ENCODE measurements at places on chromosomes 2 and 18.
A peak's percentile ranks its signal among the peaks of the same experiment; 100 is the strongest.

- DNase-seq: no peak
These were observed 869.2 kb downstream of the BCL11A start for GRCh38 chr2:59684116-59684770.

- no peak for DNase-seq
These were observed 381.6 kb upstream of the ID2 start for GRCh38 chr2:8300216-8300615.

DNA sequence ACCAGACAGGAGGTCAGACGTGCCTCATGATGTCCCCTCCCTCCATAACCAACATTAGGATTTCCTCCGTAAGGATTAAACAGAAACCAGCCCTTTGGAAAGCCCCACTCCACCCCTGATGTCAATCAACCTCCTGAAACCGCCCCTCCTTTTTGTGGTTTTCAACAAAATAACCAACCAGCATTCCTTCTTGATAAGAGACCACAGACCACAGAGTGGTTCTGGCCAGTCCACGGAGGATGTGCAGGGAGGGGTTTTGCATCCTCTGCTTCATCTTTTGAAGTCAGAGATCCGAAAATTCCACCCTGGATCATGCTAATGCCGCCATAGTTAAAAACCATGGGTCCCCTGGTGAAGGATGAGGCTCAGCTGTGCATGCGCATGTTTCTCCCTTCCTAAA lies 180.0 kb upstream of the CCDC150 start:
- DNase-seq: peak; percentile 91

DNA sequence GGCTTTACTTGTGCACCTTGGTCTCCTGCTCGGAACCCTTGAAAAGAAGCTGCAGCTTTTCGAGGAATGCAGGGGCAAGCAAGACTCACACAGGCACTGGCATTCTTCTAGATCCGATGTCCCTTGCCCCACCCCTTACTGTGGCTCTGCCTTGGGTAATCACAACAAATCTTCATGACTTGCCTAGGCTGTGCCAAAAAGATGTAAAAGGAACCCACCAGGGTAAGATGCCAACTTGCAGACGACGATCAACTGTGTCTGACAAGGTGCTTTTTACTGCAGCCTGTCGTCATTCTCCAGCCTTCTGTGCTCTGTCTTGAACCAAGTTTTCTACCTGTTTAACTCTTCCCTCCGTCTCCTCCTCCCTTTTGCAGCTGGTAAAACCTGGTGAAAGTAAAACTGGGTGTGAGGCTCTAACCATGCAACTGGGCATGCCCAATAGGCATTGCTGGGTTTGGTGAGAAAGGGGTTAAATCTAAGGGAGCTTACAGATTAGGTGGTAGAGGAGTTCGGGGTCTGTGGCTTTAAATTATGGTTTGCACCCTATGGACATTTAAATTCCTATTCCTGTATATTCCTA lies 909 bp upstream of the NRXN1 start:
- no peak for DNase-seq

DNA sequence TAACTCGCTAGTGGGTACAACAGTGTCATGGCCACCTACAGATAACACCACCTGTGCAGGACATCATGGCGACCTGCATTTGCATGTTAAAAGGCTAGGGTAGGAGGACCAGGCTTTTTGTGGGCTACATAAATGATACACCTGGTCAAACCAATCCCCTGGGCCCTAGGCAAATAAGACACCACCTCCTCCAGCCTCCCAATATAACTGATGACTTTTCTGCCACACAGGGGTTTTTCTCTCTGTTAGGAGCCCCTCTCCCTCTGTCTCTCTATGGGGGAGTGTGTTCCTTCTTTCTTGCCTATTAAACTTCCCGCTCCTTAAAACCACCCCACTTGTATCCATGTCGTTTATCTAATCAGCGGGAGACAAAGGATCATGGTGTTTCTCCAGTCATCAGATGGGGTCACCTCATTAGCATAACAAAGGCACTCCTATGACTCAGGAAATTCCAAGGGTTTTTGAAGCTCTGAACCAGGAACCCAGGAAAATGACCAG lies 10.8 kb upstream of the BUB1 start:
- no peak for DNase-seq

DNA sequence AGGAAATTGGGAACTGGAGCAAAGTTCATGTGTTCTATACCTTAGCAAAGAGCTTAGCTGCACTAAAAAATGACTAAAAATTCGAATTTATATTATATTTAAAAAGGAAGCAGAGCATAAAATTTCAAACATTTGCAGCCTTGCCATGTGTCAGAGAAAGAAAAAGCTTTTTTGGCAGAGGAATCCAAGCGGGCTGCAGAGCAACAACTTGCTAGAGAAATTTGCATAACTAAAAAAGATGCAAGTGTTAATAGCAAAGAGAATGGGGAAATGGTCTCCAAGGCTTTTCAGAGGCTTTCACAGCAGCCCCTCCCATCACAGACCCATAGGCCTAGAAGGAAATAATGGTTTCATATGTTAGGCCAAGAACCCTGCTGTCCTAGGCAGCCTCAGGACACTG lies 1315.9 kb downstream of the DSC3 start:
- DNase-seq: no peak

Data from NCI-H226 (cell line).